Inflammatory macrophage treated with lipopolysaccharide for 1 hour (primary cell): ENCODE measurements at places on chromosomes 12 and 14.

DNA sequence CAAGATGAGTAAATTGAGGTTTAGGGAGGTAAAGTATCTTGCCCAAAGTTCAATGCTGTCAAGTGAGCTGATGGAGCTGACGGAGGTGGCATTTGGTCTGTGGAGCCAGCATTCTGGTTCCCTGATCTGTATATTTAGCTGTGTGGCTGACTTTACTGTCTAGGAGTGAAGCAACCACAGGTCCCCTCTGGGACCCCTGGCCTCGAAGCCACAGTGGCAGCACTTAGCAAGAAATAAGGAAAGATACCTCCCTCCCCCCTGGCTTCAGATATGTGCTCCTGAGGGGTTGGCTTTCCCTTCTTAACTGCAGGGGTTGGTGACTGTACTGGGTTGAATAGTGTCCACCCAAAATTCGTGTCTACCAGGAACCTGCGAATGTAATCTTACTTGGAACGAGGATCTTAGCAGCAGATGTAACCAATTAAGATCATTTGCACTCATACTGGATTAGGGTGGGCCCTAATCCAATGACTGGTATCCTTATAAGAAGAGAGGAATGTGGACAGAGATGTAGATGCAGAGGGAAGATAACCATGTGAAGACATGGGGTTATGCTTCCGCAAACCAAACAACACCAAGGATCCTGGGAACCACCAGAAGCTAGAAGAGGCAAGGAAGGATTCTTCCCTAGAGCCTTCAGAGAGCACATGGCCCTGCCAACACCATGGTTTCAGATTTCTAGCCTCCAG, 2.0 kb upstream of the ACVR1B start:
- no peak for DNase-seq

DNA sequence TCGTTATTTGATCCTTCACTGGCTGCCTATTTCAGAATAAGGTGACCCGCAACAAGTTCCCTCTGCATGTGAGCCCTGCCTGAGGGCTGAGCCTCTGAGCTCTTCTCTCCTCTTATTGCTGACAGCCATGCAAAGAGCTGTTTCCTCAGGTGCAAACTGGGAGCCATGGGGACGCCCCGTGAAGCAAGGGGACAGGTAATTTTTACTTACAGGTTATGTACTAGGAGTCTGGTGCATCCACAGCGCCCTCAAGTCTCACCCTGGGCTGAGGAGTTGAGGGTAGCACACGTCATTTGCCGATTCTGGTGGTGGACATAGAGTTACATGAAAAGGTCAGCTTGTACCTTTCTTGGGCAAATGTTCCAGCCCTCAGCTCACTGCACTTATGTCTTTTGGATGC, 26.1 kb upstream of the SERPINA6 start:
- no peak for DNase-seq

DNA sequence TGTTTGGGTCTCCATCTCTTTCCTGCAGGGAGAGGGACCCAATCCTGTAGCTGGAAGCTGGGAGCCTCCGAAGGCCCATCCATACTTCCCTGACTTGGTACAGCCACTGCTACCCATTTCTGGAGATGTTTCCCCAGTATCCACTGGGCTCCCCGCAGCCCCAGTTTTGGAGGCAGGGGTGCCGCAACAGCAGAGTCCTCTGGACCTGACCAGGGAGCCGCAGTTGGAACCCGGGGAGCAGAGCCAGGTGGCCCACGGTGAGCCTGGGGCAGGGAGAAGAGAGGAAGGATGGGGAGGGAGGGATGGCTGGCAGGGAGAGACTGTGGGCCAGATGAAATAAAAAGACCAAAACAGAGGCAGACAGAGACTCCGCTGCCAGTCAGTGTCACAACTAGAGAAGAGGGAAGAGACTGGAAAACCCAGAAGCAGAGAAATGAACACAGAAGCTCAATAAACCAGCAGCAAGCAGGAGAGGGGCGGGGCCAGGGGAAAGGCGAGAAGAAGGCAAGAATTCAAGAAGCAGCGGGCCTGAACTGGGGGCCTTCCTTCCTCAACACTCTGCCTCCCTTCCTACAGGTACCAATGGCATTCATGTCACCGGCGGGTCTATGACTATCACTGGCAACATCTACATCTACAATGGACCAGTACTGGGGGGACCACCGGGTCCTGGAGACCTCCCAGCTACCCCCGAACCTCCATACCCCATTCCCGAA, 6.3 kb downstream of the LTBR start:
- peak; percentile 27 for DNase-seq

DNA sequence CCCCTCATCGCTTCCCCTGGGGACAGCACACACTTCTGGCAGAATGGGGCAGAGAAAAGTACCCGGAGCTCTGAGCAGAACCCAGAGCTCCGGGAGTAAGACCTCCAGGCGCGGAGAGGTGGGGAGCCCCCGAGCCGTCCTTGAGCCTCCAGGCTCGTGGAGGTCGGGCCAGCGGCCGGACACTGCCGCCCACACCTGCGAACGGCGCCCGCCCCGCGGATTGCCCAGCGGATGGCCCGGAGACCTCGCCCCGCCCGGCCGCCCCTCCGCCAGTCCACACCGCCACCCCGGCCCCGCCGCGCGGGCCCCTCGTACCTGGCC, 344 bp downstream of the SPTLC2 start:
- no peak for DNase-seq
